ENCODE measurements at places on chromosomes 3 and 15.

- DNase-seq = no peak
Observed at GRCh38 chr15:38562278-38562677, 2.3 kb downstream of the RASGRP1 start.

DNA sequence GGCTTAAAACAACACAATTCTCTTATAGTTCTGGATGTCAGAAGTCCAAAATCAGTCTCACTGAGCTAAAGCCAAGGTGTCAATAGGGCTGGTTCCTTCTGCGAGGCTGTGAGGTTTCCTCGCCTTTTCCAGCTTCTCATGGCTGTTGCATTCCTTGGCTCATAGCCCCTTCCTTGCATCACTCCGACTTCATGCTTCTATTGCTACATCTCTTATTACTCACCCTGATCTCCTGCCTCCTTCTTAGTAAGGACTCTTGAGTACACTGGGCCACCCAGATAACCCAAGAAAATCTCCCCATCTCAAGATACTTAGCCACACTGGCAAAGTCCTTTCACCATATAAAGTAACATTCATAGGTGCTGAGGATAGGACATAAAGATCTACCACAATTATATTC lies 193.9 kb downstream of the ADAMTS17 start:
- no peak for DNase-seq

GRCh38 chr3:134029256-134029733 lies 430 bp downstream of the SLCO2A1 start:
- DNase-seq = no peak

DNA sequence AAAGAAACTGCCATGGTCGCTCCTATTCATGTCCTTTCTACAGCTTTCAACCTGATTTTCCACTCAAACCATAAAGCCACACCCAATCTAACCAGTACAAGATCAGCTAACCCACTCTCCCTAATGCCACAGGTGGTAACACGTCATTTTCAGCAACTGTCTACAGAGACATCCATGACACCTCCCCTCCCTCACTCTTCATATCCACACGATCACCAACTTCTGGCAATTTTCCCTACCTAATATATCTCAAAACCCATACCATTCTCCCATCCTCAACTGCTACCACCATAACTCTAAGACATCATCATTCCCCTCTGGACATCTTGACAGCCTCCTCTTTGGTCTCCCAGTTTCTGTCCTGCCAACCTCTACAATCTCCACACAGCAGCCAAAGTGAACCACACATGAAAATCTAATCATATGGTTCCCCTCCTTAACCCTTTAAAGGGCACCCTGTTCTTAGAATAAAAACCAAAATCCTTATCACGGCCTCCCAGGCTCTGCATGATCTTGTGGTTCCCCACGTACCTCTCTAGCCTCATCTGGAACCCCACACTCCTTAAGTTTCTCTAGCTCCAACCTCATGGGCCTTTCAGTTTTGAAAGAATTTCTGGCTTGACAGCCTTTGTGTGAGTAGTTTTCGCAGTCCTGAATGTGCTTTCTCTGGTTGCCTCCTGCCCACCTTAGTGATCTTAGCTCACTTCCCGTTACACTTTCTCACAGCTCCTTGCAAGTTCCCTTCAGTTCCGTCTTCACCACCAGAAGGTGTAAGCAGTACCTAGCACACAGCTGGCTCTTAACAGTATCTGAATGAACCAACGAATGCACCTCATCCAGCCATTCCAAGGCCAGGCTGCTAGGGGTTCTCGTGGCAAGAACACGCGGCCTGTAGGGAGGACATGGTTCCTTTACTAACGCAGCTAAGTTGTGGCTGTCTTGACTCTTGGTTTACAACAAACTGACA lies 33.4 kb downstream of the SPINK8 start:
- peak; percentile 41 for DNase-seq

DNA sequence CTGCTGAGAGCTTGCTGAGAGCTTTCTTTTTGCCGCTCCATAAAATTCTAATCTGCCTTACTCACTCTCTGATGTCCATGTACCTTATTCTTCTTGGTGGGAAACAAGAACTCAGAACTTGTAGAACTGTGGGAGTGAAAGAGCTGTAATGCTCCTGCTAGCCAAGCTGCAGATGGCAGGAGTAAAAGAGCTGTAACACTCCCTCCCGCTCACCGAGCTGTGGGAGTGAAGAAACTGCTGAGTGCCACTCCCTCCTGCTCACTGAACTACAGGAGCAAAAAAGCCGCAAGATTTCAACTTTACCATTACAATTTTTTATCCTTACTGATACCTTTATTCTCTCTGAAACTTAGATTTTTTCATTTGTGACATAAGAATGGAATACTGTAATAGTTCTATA lies 199.1 kb downstream of the SI start:
- DNase-seq = no peak

- DNase-seq = no peak
Observed at GRCh38 chr3:171417813-171418212, 42.4 kb downstream of the TNIK start.

- peak; percentile 84 for DNase-seq
Observed at GRCh38 chr3:45043728-45044299, 17.7 kb downstream of the CLEC3B start.

- DNase-seq = peak; percentile 15
Observed at GRCh38 chr15:35289024-35289617, 204.0 kb upstream of the NANOGP8 start.

DNA sequence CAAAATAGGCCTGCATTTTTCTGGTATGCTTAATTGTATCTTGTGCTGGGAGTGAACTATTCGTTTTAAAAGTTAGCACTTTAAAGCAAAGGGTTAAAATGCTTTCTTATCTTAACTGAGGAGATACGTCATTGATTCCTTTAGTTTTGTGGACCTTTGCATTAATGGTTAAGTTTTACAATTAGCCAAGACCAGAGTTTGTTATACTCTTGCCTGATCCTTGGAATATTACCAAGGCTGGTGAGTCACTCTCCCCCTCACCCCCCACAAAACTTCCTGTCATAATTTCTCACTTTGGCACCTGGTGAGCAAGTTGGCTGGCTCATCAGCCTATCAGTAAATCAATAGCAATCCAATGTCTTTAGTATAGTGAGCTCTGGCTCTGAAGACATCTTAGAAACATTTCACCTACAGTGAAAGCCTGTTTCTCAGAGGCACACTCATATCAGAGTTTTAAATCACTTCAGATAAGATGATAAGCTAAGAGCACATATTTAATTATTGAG lies 26.7 kb downstream of the SLC2A2 start:
- no peak for DNase-seq

DNA sequence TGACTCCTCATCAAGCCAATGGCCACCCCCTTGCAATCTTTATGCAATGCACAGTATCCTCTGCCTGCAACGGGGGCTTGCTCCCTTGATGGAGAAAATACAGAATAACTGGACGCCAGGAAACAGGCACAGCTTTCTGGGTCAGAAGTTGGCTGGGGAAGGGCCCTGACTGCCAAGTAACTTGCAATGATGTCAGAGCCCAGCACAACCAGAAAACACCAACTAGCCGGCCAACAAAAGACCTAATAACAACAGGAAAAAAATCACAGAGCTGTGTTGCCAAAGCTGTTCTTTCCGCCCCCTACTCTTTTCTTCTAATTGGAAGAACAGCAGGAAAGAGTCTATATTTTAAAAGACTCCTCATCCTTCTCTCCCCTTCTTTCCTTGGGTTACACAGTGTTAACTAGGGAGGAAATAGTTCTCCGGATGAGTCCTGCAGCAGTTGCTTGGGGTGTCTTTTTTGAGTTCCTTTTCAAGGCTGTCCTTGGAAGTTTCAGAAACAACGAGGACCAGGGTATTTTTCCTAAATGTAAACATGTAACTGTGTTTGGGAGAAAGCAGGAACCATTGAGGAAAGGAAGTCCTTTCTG lies 1.4 kb upstream of the SEMA6D start:
- no peak for DNase-seq

- DNase-seq = no peak
Observed at GRCh38 chr3:117691526-117691925, 981.9 kb downstream of the TUSC7 start.

DNA sequence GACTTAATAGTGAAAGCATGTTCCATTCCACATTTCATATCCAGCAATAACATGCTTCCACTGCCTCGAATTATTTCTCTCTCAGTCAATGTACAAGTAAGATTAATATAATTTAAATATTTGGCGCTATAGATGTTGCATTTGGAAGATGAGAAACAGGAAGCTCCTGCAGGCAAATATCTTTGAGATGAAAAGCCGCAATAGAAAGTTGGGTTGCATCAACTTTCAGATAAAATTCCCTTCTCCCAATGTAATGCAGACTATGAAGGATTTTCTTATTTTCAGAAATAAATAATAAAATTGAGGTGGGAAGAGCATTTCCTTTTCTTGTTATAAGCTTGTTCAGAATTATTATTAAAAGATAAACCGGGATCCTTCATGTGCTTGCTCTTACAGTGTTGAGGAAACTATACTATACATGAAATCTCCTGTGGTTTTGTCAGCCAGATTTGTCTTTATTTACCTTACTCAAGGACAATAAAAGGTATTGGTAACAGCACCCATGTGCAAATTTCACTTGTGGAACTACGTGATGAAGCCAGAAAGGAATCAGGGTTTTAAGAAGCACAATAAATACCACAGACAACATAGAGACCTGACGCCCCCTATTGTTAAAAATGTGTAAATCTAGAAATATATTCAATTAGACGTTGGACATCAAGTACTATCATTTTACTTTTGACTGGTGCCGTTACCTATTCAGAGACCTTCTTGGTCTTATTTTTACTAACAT lies 307.0 kb downstream of the ARPP21 start:
- no peak for DNase-seq

DNA sequence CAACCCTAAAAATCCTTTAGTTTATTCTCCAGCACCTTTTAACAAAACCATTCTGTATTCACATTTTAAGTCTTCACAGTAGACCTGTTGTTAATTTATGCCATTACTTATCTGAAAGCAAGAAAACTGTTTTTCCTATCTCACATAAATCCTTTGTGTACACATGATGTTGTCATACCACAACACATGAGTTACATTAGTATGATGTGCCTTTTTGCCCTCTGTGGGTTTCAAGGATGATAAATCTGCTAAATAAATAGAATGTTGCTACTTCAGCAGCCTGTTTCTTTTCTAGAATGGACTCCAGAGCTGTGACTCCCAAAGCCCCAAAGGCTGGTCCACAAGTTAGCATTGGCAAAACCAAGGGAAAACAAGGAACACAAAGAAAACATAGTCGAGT lies 151.6 kb downstream of the SERPINI1 start:
- DNase-seq = no peak

- no peak for DNase-seq
Observed at GRCh38 chr3:192608726-192609600, 118.4 kb downstream of the FGF12 start.

- DNase-seq = no peak
Observed at GRCh38 chr3:98874602-98875249, 26.8 kb downstream of the DCBLD2 start.

GRCh38 chr15:62880278-62880677 lies 162.3 kb upstream of the TPM1 start:
- peak; percentile 90 for DNase-seq

DNA sequence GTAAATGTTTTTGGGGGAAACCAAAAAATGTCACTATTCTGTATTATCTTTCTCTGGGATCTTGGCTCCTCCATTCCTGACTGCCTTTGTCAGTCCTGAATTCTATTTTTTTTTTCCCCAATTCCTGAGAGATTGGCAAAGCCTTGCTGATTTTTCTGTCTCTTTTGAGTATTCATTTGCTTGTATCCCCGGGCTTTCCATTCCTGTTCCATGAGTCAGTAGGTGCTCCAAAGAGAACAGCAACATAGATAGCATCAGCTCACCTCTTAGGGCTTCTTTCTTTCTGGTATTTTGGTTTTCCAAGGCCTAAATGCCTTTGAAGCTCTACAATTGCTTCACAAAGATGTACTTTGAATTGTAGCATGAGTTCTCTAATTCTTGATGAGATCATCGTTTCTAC lies 271.7 kb upstream of the LRRC3B start:
- DNase-seq = no peak

- DNase-seq = no peak
Observed at GRCh38 chr3:58569287-58570001, 7.7 kb downstream of the FAM107A start.

DNA sequence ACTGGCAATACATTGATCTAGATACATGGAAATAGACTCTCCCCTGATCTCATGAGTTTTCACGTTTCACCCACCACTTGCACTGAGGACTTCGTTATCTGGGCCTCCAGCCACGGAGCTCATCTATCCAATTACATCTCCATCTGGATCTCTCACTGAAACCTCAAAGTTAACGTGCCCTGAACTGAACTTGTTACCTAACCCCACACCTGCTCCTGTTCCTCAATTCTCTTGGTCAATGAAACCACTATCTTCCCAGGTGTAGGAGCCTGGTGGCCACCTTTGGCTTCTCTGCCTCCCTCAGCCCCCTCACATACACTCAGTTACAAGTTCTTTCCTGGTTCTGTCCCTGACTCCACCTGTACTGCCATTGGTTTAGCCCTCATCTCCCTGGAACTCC lies 9.7 kb downstream of the DGKG start:
- no peak for DNase-seq

DNA sequence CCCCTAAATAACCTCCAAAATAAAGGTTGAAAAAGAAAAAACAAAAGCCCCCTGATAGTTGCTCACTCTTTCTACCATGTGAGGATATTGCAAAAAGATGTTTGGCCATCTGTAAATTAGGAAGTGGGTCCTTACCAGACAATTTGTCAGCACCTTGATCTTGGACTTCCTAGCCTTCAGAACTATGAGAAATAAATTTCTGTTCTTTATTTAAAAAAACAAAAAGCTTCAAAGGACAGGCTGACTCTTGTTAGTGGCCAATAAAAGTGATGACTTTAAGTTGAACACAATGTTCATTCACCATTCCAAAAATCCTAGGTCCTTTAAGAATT lies 103.5 kb downstream of the CBLB start:
- DNase-seq = peak; percentile 11

GRCh38 chr15:90915216-90915807 lies 12.2 kb downstream of the MAN2A2 start:
- peak; percentile 8 for DNase-seq

GRCh38 chr3:169700195-169700594 lies 36.7 kb upstream of the MECOM start:
- no peak for DNase-seq

GRCh38 chr3:29408676-29409075 lies 127.8 kb downstream of the RBMS3 start:
- no peak for DNase-seq

- DNase-seq = no peak
Observed at GRCh38 chr3:45712434-45713110, 23.4 kb downstream of the SACM1L start.

GRCh38 chr3:24470277-24470676 lies 24.4 kb downstream of the THRB start:
- DNase-seq = no peak

DNA sequence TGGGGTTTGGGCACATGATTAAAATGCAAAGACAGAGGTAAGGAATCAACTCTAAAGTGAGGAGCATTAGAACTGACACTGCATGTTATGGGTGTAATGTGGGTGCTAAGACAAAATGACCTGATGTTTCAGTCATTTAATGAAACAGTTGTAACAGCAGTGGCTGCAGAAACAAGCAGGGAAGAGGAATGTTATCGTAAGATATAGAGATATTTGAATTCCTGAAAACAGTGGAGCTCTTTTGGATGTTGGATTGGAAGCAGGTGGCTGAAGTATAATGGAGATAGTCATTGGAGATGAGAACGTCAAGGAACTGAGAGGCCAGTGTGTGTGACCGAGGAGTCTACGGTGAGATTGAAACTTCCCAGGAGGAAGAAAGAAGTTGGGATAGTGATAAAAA lies 1065.2 kb downstream of the ZPLD1 start:
- DNase-seq = no peak

Data from MV-4-11 (cell line).